Lower lobe of right lung (tissue), 2 donors: ENCODE measurements at places on chromosomes 16 and 17.

DNA sequence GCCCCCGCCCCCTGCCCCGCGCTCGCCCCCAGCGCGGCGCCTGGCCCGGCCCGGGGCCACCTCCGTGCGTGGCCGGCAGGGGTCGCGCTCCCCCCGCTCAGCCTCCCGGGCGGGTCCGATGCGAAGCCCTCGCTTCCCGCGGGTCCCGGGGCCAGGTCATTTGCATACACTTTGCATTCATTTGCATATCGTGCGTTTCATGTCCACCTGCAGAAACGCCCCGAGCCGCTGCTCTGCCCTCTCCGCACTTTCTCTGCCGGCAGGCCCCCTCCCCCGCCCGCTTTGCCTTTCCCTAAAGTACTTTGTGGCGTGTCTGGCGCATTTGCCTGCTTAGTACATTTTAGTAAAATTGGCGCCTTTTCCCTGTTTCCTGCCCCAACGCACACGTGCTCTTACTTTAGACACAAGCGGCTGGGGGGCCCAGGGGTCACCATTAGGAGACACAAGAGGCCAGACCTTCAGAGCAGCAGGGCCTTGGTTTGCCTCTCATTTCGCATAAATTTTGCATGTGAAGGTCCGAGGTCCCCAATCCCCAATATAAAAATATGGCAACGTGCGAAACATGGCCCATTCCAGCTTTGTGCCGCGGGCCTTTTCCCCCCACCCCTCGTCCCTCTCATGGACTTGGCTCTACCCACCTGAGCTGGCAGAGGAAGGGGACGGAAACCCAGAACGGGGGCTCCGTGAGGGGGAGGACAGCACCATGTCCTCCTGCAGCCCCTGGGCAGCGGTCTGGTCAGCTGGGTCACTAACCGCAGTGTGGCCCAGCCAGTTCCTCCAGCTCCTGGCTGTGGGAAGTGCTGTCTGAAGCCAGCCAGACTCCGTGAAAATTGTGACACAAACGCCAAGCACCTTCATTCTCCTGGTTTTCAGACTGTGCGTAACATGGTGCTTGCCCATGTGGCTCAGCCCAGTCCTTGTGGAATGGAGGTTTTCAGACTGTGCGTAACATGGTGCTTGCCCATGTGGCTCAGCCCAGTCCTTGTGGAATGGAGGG is 34.8 kb downstream of the CBFA2T3 start:
- peak; percentile 76 for DNase-seq

DNA sequence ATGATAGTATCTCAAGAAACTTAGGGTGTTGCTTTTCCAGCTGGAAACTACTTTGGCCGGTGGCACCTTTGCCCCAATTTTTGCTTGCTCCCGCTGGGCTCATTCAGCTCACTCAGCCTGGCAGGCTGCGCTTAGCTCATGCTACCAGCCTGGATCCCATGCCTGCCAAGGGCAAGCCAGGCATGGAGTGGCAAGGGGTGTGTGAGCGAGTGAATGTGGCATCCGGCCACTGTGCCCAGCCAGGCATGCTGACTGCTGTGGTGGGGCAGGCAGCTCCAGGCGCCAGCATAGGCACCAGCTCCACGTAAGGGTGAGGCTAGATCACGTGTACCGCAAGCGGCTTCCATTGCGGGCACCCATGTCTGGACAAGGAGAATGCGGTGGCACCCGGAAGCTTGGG is 9.4 kb downstream of the B3GNT9 start:
- no peak for DNase-seq

DNA sequence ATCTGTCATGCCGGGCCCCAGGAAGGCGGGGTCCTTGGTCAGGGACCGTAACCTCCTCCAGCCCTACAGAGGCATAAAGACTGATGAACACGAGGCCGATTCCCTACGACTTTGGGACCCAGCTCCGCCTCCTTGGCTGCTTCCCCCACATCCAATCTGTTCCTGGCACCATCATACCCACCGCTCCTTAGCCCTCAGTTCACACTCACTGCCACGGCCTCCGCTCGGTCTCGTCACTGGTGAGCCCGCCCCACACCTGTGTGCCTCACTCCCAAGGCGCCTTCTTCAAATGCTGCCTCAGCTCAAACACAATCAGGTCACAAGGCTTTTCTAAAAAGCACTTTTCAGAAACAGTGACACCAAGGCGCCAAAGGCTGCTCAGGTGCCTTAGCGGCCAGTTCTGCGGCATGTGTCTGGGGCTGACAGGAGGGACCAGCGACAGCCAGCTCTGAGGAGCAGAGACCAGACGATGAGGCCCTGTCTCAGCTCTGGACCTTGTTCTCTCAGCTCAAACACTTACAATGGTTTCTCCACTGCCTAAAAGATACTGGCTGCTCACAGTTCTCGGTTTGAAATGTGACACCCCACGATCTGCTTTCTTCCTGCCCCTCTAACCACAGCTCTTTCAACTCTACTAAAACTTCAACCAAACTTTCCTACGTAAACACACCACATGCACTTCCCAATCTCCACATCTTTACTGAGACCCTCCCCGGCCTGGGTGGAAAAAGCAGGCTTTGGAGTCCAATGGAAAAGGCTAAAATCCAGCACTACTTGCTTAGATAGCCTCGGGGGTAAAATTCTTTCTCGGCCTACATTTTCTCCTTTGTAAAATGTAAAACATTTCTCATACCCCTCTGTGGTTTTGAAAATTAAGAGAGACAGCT is 33.2 kb downstream of the CYB5D2 start:
- no peak for DNase-seq

DNA sequence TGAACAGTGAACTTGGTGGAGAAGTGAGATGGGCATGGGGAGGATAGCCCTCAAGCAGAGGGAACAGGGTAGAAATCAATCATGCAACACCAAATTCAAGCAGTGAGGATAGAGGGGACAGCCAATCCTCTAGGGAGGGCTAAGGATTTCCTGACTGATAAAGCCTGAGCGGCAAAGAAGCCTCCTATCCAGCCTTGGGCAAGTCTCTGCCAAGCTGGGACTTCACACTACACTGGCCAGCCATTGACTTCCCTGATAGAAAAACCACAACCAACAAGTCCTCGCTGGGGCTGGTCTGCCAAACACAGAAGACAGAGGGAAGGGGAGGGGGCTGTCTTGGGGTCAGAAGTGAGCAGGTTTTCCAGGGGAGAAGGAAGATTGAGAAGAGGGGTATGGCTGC is 2.5 kb upstream of the FBXL19 start:
- no peak for DNase-seq

DNA sequence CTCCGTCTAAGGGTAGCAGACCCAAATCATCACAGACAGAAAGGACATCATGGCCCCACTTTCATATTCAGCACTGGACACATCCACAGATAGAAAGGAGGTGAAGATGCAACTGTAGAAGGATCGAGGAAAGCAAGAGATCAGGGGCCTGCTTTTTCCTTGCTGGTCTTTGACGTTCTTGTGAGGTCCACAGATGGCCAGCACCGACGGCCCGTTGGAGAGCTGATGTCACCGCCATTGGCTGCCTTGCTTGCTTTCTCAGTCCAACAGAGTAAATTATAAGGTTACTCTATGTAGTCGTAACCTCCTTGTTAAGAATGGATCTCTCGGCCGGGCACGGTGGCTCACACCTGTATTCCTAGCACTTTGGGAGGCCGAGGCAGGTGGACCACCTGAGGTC is 5.1 kb upstream of the RBFOX3 start:
- peak; percentile 36 for DNase-seq

DNA sequence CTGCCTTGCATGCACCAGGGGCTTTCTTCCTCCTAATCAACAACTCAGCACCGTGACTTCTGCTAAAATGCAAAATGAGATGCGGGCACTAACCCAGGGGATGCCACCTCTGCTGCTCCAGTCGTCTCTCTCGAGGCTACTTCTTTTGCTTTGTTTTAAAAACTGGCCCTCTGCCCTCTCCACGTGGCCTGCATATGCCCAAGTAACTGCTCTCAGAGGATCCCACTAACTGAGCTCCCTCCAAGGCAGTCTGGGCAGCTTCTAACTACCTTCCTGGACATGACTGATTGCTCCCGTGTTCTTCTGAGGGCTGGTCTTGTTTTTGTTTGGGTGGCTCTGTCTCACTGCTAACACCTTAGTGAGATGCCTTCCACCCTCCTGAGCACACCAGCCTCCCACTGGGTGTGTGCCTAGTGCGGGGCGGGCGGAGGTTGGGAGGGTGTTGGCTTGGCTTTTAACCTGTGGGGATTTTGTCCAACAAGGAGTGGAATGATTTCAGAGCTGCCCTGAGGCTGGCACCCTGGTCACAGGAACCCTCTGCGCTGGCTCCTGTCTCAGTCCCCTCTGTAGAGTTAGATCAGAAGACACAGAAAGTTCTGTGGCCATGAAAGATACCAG is 8.9 kb upstream of the LGALS9 start:
- DNase-seq = no peak

DNA sequence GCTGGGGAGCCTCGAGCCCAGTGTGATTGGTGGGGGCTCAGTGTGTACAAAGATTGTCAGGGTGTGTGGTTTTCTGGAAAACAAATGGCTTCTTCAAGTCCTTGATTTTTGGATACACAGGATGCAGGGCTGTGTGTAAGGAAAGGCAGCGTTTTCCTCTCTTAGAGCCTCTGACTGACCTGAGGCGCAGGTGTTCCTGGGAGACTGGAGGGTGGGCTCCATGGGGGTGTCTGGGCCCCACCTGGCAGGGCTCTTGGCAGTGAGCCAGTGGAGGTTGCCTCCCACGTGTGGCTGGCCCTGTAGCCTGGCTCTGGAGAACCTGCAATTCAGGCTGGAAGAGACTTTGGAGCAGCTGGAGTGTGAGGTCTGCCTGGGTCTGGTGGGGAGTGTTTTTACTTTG is 5.0 kb downstream of the FOXK2 start:
- DNase-seq = no peak

- peak; percentile 90 for DNase-seq
Measured at GRCh38 chr16:57810197-57811031, 8.1 kb upstream of the KIFC3 start.
